ENCODE measurements at places on chromosomes 2 and 18.

DNA sequence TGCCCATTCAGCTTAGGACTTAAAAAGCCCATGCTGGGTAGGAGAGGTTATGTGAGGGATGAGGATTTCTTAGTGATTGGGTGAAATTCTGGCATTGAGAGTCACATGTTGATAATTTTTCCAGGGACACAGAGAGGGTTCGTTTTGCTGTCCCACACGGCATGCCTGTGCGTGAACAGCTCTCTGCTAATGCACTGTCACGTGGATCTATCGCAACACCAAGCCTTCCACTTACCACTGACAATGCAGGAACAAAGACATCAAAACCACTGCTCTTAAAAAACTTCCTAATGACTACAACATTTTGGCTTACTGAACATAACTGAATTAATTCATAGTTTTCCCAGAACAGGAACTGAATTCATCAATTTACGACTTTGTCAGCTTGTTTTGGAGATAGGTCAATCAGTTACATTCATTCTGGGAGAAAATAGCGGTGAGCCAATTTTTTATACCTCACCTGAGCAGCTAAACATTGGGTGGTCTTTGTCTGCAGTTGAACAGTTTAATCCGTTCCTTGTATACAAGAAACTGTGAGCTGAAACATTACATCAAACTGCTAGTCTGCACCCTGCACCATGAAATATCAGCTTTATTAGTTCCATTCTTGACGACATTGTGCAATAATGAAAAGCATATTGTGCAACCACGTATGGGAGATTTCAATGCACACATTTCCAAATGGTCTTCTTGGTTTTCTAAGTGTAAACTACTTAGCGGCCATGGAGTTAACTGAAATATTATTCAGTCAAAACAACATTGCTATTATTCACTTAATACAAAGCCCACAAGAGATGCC is 127.1 kb downstream of the LPIN1 start:
- DNase-seq: no peak

DNA sequence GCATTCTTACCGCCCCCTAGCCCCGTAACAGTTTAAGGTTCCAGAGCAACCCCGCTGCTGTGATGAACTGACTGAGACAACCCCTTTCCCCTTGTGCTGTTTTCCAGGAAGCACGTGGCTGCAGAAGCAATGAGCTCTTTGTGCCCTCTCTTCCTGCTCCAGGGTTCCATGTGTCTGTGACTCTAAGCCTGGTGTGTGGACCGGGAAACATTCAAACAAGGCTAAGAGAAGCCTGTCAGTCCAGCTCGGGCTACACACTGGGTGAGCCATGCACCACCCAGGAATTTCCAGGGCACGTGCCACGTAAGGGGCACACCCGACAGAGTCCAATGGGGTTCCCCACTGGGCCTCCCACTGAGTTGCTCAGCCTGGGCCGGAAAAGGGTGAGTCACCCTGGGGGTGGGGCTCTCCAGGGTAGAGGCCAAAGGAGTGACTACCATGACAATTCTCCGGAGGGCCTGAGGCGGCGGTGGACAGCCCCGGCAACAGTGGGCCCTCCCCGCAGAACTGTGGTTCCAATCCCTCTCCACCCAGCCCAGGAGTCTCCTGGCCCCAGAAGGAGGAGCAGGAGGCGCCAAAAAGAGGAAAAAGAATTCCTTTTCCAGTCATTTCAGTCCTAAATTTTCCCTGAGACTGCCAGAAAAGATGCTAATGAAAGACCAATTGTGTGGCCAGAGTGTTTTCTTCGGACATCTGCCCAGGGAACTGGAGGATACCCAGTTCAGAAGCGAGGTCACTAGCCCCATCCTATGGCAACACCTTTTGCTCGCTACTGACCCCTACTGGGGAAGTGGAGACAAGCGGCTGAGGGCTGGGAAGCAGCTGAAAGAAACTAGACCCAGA is 157.8 kb upstream of the SLC1A4 start:
- no peak for DNase-seq

- DNase-seq: no peak
Observed at GRCh38 chr2:234512884-234513669, 16.2 kb upstream of the ARL4C start.

GRCh38 chr2:215917953-215918620 is 95.3 kb downstream of the MREG start:
- DNase-seq: no peak

DNA sequence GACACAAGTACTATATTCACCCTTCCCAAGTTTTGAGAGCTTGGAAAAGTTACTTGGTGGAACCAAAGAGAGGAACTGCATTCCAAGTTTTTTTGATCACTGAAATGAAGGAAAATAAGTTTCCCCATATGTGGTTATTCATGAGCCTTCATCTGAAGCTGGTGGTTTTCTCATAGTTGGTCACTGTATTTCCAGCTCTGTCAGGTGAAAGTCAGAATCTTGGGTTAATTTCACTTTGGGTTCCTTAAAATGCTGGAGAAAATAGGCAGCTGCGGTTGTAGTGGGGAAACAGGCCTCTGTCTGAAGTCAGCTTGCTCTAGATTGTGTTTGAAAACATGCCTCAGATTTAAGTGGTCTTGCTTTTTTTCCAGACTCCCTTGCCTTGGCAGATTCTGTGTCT is 200.5 kb downstream of the HRH4 start:
- DNase-seq: no peak

- no peak for DNase-seq
Observed at GRCh38 chr2:149158957-149159356, 120.5 kb downstream of the LYPD6B start.

- DNase-seq: no peak
Observed at GRCh38 chr18:79982736-79983135, 5.6 kb downstream of the TXNL4A start.

DNA sequence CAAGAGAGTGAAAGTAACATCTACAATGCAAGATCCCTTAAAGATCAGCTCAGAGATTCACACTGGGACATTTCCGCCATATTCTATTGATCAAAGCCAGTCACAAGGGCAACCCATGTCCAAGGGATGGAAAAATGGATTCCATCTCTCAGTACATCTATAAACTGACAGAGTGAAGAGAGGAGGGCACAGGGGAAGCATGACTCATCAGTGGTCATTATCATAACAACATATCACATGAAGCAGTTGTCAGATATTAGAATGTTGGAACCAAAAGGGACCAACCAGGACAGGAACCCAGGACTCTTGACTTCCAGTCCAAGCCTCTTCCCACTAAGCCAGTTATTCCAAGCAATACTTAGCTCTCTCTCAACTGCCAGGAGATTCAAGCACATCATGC is 54.9 kb upstream of the IGFBP2 start:
- no peak for DNase-seq

- no peak for DNase-seq
Observed at GRCh38 chr2:80326214-80326613, 21.7 kb upstream of the LRRTM1 start.

DNA sequence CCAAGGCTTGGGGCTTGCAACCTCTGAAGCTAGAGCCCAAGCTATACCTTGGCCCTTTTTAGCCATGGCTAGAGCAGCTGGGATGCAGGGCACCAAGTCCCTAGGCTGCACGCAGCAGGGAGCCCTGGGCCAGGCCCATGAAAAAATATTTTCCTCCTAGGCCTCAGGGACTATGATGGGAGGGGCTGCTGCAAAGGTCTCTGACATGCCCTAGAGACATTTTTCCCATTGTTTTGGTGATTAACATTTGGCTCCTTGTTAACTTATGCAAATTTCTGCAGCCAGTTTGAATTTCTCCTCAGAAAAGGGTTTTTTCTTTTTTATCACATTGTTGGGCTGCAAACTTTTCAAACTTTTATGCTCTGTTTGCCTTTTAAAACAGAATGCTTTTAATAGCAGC is 56.9 kb upstream of the LHCGR start:
- DNase-seq: no peak

- no peak for DNase-seq
Observed at GRCh38 chr2:88903749-88904353, 212.4 kb downstream of the RPIA start.

GRCh38 chr18:70663141-70663540 is 374.3 kb downstream of the SOCS6 start:
- no peak for DNase-seq

GRCh38 chr2:132825601-132826000 is 155.6 kb upstream of the LYPD1 start:
- no peak for DNase-seq
